Suppressor macrophage (primary cell): ENCODE measurements at places on chromosomes 11 and 22.

DNA sequence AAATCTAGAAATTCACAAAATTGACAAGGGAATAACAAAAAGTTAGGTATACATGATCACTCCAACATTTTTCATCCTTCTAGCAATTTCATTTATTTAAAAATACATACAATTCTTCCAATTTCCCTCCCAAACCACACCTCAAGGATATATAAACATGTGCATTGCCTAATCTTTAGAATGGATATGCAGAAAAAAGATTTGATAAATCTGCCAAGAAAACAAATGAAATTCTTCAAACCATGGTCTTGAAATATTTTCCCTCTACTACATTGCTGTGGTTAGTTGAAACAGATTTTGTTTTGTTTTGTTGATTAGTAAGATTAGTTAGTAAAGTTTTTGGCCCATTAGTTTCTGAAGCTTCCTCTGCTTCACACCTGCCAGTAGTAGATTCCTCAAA is 703.3 kb upstream of the CCDC179 start:
- no peak for DNase-seq

GRCh38 chr11:106172386-106172991 is 95.0 kb downstream of the AASDHPPT start:
- no peak for DNase-seq

GRCh38 chr11:119024430-119025098 is 6.0 kb downstream of the TRAPPC4 start:
- no peak for DNase-seq

DNA sequence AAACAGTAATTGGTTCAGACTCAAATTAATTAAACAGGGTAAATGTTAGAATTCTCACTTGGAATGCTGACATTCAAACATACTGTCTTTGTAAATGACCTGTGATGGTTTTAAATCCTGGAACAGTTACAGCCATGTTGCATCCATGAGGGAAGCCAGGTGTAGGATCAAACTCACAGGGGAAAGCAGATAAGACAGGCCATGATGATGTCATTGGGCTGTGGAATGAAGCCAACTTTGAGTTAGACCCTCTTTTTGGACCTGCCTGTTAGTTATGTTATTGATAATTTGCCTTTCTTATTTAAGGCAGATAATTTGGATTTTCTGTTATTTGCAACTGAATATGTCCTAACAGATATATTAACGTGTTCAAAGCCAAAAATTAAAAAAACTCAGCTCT is 39.3 kb upstream of the ABTB2 start:
- no peak for DNase-seq

GRCh38 chr22:33012833-33013450 is 45.2 kb downstream of the SYN3 start:
- DNase-seq = no peak

DNA sequence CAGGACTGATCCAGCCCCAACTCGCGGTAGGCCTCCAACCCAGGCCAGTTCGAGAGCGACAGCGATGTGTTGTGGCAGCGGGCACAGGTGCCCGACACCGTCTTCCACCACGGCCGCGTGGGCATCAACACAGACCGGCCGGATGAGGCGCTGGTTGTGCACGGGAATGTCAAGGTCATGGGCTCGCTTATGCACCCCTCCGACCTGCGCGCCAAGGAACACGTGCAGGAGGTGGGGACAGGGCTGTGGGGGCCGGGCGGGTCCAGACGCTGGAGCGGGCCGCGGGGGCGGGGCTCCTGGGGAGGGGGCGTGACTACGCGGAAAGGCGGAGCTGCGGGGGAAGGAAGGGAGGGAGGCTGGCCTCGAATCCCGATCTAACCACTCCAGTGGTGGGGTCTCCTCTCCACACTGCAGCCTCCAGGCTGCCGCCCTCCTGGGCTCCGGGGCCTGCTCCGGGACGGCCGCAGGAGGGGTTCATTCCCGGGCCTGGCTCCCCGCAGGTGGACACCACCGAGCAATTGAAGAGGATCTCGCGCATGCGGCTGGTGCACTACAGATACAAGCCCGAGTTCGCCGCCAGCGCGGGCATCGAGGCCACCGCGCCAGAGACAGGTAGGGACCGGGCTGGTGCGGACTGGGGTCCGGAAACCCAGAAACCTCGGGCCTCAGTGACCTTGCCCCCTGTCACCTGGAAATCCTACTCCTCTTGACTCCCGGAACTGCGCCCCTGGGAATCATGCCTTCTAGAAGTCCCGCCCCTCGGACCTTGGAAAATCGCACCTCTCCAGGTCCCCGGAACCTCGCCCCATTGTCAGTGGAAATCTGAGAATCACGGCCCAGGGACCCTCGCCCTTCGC is 14.9 kb downstream of the TMEM258 start:
- DNase-seq = peak; percentile 67

- DNase-seq = no peak
Observed at GRCh38 chr11:12721816-12722604, 47.8 kb downstream of the TEAD1 start.

GRCh38 chr11:119116601-119117000 is 4.8 kb upstream of the HINFP start:
- no peak for DNase-seq

GRCh38 chr22:17119481-17120202 is 1.5 kb downstream of the TMEM121B start:
- DNase-seq = peak; percentile 83

DNA sequence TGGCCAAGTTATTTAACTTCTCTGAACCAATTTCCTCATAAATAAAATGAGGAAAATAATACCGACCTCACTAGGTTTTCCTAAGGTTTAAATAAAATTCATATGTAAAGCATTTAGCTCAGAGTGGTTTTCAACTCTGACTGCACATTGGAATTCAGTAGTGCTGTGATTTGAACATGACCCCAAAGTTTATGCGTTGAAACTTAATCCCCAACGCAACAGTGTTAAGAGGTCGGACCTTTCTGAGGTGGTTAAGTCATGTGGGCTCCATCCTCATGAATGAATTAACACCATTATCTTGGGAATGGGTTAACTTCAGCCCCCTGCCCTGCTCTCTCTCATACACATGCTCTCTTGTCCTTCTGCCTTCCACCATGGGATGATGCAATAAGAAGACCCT is 322.2 kb downstream of the AASDHPPT start:
- DNase-seq = no peak
